ENCODE measurements at places on chromosomes 3 and 15.

DNA sequence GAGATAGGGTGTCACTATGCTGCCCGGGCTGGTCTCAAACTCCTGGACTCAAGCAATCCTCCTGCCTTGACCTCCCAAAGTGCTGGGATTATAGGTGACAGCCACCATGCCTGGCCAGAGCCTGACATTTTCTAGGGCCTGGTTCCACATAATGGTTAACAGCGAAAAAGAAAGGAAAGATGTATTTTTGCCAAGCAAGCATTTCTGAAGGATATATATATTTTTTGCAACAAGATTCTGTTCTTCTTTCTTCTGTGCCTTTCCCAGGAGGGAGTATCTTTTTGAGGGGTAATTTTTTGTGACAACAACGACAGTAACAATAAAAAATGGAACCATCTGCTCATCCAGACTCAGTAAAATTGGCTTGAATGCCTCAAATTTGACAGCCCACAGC, 8.3 kb upstream of the DNAJA4 start:
- DNase-seq = no peak

GRCh38 chr3:65200310-65200970, 512.6 kb upstream of the ADAMTS9 start:
- DNase-seq = no peak

GRCh38 chr3:111303760-111304159, 232.1 kb downstream of the NECTIN3 start:
- no peak for DNase-seq

GRCh38 chr3:139454346-139454745, 22.0 kb downstream of the RBP2 start:
- DNase-seq = no peak

- no peak for DNase-seq
These were observed 63.8 kb upstream of the ANKRD34C start for GRCh38 chr15:79218588-79219200.

- DNase-seq = no peak
These were observed 49.3 kb downstream of the TMEM266 start for GRCh38 chr15:76109046-76109445.

Measured in NCI-H1092 treated with DMSO at 0.1 percent for 48 hours (cell line).